Substantia nigra (tissue), 51 donors: ENCODE measurements at places on chromosomes 7 and 10.
A peak's percentile ranks its signal among the peaks of the same experiment; 100 is the strongest.

- DNase-seq = no peak
Measured at GRCh38 chr10:47319784-47320183, 2.5 kb upstream of the GDF2 start.

- DNase-seq = no peak
Measured at GRCh38 chr7:114922026-114922651, at the start of gene MDFIC. Gene MDFIC (plus strand): TSS chr7:114922094. CDS start chr7:114923034, 940 bp downstream.

DNA sequence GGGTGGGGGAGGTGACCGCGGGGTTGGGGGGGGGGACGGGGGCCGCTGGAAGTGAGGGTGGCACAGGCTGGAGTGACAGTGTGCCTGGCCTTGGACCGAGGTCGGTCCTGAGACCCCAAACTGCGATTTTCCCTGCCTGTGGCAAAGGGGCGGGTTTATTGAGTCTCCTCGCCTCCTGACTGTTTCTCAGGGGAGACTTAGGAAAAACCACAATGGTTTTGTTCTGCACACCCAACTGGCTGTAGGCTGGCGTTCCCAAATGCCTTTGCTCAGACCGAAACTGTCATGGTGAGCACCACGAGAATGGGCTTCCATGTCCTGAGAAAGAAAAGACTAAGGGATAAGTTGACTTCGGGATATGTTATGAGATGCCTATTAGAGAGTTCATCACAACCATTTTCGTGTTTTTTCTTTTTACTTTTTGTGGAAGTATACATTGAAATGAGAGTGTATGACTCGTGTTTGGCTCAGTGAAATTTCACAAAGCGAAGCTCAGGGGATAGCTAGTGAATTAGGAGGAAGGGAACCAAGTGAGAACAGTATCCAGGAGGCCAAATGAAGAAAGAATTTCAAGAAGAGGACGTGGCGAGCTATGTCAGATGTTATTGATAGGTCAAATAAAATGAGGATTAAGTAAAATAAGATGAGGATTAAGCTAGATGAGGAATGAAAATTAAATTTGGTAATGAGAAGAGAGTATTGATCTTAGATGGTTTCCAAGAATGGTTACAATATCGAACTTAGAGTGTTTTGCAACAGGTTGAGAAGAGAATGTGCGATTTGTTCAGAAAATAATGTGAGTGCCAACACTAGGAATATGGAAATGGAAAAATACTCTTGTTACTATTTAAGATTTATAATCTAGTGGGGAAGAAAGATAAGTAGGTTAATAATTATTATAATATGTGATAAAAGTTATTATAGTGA, 918 bp downstream of the NET1 start:
- DNase-seq = no peak

DNA sequence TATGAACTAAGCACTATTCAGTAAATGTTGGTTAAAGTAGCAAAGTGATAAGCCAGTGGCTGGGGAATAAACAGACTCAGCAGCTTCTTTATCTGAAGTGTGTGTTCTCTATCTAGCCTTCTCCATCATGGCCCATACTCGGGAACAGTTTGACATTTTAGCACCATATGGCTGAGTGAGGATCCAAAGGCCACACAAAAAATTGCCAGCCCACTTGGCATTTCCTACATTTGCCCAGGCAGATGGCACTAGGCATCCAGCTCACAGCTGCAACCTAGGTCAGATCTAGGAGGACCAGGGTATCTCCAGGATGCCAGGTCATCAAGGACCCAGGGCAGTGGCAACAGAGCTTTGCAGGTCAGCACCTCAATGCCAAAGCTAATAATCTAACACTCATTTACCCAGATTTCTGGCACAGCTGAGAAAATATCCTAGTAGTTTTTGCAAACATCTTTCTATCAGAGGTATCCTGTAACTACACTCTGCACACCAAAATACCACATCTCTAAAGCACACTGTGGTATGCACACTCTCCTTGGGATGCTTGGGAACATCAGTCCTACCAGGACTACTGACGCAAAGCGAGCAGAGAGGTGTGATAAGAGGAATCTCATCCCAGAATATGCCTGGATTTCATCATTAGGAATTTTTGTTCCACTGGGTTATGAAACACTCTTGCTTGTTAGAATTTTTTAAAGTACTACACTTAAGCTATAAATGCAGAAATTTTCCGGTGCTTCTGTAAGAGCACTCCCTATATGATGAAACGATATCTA, 61.7 kb downstream of the DOCK4 start:
- no peak for DNase-seq

DNA sequence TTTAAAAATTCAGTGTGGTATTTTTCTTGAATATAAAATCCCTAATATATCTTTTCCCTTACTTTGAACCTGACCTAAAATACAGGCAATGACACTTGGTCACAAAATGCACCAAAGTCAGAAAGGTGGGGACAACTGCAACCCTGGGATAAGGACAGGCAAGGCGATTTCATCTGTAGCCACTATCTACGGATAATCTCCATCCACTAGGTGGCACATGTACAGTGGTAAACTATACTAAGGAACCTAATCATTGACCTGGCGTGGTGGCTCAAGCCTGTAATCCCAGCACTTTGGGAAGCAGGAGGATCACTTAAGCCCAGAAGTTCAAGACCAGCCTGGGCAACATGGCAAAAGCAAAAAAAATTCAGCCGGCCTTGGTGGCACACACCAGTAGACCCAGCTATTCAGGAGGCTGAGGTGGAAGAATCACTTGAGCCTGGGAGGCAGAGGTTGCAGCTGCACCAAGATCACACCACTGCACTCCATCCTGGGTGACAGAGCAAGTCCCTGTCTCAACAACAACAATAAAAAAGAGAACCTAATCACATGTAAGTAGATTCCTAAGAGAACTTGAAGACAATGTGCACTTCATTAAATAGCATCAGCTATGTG, 98.9 kb downstream of the KMT2C start:
- DNase-seq = no peak

- no peak for DNase-seq
Measured at GRCh38 chr10:90788968-90789367, 68.9 kb downstream of the HTR7 start.

DNA sequence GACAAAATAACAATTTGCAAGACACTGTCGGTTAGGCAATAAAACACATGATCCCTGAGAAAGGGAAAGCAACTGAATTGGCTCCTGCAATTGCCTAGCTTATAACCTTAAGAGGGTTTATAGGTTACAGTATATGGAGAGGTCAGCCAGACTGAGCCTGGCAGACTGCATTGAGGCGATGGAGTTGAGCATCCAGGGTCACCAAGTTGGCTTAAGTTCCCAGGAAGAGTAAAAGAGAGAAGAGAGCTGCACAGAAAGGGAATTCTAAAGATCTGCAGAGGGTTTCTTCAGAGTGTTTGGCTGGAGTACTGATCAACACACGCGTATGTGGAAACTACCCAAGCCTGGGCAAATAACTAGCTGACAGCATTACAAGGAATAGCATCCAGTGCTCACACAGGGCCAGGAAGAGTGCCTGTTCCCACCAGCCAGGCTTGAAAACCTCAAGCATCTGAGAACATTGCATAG, 11.2 kb downstream of the ANKMY2 start:
- DNase-seq = no peak

DNA sequence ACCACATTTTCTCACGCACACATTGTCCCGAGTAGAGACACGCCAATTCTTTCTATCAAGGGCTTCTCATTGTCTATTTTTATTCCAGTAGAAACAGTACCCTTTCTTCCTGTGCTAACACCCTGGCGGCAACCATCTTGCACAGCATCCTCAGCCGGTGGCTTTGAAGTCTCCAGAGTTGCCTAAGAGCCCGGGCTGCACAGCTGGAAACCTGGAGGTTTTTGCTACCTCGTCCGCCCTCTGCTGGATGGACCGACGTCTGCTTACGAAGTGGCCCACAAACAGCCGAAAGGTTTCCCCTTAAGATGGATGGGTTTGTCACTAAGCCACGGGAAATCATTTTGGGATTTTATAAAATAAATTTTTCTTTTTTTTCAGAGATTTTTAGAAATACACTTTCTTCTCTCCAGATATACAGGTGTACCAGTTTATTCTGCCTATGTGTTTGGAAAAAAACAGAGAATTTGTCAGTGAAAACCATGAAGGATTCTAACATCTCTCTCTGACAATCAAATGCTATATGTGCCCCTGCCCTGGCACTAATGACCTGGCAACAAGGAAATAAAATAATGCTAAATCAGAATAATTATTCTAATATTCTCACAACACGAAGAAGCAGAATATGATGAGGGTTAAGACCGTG, 81.8 kb upstream of the FAM204A start:
- DNase-seq = peak; percentile 23

DNA sequence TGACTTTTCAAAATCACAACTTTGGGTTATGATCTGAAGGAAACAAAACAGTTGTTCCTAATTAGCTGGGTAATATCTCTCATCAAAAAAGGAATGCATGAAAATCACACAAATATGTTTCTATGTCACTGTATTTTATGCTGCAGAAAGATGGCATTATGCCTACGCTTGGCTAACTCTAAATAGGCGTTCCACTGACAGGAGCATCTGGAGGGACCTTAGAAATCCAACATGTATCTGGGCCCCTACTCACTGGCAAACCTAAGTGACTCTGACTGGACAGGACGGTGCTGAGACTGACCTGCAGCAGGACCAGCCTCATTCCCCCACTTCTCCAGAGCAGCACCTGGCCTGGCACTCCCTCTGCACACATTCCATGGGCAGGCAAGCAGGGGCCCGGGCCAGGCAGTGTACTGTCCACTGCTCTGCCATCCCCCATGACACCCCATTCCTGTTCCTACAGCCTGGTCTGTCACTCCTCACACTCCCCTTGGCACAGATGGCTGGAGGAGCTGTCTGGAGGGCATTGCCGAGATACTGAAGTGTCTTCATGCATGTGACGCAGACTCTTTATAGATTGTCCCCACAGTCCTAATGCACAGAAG, 2.6 kb upstream of the MYL7 start:
- DNase-seq = no peak

DNA sequence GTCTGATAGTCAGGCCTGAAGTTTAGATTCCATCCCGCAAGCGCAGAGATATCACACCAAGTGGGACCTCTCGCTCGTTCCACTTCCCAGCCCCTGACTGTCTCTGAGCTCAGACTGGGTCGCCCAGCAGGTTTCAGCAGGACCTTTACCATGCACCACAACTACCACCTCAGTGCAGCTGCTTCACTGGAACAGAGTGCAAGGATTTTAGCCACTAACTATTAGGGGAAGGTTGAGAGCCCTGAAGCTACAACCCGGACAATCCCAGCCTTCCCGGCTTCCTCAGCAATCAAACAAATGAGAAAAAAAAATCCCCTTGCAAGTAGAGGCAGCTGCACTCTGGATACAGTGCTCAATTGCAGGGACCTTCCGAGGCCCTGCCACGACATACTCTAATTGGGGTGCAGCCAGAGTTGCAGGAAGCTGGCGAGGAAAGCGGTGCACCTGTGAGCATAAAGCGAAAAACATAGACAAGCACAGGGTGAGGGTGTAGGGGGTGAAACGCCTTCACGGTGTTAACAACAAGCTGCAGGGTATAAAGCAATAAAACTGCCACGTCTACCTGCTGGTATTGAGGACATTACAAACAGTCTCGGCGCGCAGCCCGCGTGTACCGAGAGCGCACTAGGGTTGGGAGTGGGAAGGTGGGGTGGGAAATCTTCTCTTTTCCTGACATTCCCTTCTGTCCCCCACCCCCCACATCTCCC, 2.6 kb upstream of the DLX6 start:
- no peak for DNase-seq

DNA sequence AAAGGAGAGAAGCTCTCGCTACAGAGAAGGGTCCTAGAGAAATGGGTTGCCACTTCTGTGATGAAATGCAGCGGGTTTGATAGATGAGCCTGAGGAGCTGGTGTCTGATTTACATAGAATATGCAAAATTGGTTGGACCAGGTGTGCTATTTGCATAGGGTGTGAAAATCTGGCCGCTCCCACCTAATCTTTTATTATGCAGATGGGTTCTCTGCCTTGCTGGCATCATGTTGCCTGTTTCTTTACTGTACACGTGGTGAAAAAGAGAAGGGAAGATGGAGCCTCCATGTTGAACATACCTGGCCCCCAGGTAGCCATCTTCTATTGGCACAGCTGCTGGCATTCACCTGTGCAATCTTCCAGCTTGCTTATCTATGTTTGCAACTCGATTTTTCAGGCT, 212.2 kb downstream of the ANKRD7 start:
- no peak for DNase-seq

GRCh38 chr10:16520900-16521299, 779 bp downstream of the C1QL3 start:
- no peak for DNase-seq

- DNase-seq = no peak
Measured at GRCh38 chr10:82150123-82150900, 275.3 kb downstream of the NRG3 start.

GRCh38 chr10:129471447-129472175, 4.6 kb downstream of the MGMT start:
- DNase-seq = no peak

- no peak for DNase-seq
Measured at GRCh38 chr10:119713744-119714483, 11.9 kb upstream of the INPP5F start.

- no peak for DNase-seq
Measured at GRCh38 chr7:75727881-75728593, 10.7 kb downstream of the HIP1 start.

DNA sequence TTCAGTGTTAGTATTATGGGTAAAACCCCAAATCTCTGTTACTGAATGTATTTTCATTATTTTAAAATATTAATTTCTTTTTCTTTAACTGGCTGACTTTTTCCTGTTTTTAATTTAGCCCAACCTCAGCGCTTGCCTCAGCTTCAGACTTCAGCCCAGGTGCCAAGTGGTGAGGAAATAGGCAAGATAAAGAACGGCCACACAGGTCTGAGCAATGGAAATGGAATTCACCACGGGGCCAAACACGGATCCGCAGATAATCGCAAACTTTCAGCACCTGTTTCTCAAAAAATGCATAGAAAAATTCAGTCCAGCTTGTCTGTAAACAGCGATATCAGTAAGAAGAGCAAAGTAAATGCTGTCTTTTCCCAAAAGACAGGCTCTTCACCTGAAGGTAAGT, 57.5 kb downstream of the MDFIC start:
- no peak for DNase-seq

DNA sequence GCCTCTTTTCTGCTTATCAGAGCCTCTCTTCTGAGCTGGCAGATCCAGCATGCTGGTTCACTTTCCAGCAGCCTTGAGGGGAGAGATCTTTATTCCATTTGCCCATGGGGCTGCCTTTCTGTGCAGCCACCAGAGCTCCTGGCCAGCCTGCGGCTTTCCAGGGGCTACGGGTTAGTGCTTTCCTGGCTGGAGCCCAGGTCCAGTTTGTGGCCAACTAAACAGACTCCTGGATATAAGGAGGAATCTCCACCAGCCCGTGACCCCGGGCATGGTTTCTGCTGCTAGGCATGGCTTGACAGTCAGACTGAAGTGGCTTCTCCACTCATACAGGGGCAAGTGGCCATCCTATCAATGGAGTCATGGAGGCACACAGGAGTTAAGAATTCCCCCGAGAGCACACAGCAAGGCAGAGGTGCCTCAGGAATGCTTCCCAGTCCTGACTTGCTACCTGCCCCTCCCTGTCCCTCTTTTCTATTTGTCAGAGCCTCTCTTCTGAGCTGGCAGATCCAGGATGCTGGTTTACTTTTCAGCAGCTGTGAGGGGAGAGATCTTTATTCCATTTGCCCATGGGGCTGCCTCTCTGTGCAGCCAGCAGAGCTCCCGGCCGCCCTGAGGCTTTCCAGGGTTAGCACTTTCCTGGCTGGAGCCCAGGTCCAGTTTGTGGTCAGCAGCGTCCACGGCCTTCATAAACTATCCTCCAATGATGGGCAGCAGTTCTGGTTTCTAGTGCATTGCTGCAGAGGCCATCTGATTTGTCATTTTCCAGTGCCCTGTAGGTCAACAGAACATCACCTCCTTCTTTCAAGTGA, 35.9 kb downstream of the TSPAN15 start:
- no peak for DNase-seq
